ENCODE measurements at places on chromosomes 13 and 19. TPM values are rescaled to one million over a fixed set of nuclear protein-coding genes. Genes with fewer than 3 reads are reported as not detected.

DNA sequence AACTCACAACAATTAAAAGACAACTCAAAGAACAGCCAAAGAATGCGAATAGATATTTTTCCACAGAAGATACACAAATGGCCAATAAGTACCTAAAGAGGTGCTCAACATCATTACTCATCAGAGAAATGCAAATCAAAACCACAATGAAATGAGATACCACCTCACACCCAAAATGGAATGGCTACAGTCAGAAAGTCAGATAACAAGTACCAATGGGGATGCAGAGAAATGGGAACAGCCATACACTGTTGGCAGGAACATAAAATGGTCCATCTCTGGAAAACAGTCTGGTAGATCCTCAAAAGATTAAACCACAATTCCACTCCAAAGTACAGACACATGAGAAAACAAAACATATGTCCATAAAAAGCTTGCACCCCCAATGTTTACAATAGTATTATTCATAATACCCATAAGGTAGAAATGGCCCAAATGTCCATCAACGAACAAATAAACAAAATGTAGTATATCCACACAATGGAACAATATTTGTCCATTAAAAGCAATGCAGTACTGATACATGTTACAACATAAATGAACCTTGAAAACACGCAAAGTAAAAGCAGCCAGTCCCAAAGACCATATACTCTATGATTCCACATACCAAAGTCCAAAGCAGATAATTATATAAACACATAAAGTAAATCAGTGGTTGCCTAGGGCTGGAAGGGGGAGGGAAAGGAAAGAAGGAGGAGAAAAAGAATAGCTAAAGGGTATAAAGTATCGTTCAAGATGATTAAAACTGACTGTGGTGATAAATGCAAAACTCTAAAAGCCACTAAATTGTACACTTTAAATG lies 19.6 kb downstream of the USP12 start:
- H3K36me3 ChIP-seq = peaks cover 20% of the 10 kb centered on the region
- H3K27me3 ChIP-seq = no peaks in the 10 kb centered on the region
- H3K4me1 ChIP-seq = peaks cover 40% of the 10 kb centered on the region
- H3K27ac ChIP-seq = peak overlapping the region; percentile 7
- no peak for DNase-seq
- no peak overlapping the region for H3K4me3 ChIP-seq

- H3K4me1 ChIP-seq = peaks cover 12% of the 10 kb centered on the region
- H3K27ac ChIP-seq = no peak overlapping the region
- peak overlapping the region; percentile 81 for H3K4me3 ChIP-seq
Observed at GRCh38 chr19:49691243-49692146, 579 bp downstream of the CPT1C start.

GRCh38 chr19:5547881-5548280 lies 19.9 kb downstream of the TINCR start:
- no peak for DNase-seq
- no peaks in the 10 kb centered on the region for H3K4me1 ChIP-seq
- no peaks in the 10 kb centered on the region for H3K36me3 ChIP-seq

GRCh38 chr13:112209266-112209665 lies 142.3 kb downstream of the SOX1 start:
- no peak for DNase-seq
- no peaks in the 10 kb centered on the region for H3K36me3 ChIP-seq
- peaks cover 11% of the 10 kb centered on the region for H3K4me1 ChIP-seq
- peaks cover 26% of the 10 kb centered on the region for H3K27me3 ChIP-seq

Gene KLK2
- 0.44 TPM for total RNA-seq

Gene ZSCAN4
- not detected for total RNA-seq

Gene KLK12
- not detected for total RNA-seq
